NCI-H1930 (cell line): ENCODE measurements at places on chromosomes 7 and 10.

DNA sequence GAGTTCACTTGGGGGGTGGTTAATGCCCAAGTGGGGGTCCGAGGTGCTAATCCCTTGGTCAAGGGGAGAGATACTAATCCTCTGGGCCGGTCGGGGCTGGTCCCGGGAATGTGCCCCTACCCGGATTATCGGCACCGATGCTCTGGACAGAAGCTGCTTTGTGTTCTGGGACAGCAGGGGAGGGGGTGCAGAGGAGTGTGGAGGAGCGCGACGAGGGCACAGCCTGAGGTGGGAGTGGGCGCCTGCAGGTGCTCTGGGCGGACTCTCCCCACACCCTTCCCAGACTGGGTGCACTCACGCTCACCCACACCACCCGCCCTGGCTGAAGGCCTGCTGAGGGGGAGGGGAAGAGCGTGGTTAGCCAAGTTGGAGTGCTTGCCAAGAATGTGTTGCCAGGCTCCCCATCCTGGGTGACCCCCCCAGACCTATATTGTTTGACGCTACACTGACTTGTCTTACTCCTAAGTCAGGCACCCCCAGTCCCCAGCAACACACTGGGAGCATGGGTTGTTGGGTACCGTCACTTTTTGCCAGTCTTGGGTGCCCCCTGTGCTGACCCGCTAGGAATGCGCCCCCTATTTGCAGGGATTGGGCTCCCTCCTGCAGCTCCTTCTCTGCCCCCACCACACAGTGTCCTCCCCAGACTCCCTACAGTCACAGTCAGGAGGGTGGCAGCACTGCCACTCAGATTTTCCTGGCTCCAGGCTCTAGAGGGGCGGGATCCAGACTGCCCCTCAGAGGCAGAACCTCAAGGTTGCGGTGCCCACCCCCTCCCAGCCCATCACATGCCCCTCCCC lies 1.2 kb downstream of the SLC4A2 start:
- no peak for DNase-seq

- no peak for DNase-seq
These were observed 53.1 kb downstream of the VPS41 start for GRCh38 chr7:38855867-38856266.

- no peak for DNase-seq
These were observed 613.8 kb downstream of the PHTF2 start for GRCh38 chr7:78412216-78412858.

- DNase-seq = no peak
These were observed 206 bp downstream of the UPF2 start for GRCh38 chr10:12042409-12042796.

DNA sequence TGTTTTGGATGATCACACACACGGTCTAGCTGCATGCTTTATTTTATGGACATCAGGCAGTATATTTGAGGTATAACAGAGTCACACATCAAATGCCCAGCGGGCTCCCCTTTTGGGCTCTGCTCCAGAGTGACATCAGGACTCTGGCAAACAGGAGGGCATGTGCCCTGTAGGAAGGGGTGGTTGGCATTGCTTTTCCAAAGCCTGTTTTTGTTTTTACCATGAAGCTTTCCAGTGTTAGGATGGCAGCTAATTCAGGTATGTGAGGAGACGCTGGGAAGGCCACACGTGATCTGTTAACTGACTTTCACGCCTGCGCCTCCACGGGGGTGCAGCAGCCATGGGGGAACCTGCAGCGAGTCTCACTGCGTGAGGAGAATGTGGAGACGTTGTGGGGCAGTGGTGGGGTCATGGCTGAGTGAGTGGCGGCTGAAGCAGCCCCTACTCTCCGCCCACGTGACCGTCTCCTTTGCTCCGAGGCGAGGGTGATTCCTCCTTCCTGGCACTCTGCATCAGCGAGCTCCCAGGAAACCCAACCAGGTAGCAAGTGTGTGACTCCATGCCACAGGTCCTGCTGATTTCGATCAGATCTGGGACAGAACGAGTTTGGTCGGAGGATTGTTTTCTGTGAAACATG lies 117.7 kb downstream of the ANKRD61 start:
- DNase-seq = no peak
